Thoracic aorta (tissue), 2 donors: ENCODE measurements at places on chromosomes 5 and 9. TPM values are rescaled to one million over a fixed set of nuclear protein-coding genes. Genes with fewer than 3 reads are reported as not detected.

- DNase-seq: no peak
These were observed 25.2 kb downstream of the SLC25A48 start for GRCh38 chr5:135859641-135860040.

GRCh38 chr9:116992865-116993264 is 305.8 kb downstream of the TRIM32 start:
- no peak for DNase-seq

DNA sequence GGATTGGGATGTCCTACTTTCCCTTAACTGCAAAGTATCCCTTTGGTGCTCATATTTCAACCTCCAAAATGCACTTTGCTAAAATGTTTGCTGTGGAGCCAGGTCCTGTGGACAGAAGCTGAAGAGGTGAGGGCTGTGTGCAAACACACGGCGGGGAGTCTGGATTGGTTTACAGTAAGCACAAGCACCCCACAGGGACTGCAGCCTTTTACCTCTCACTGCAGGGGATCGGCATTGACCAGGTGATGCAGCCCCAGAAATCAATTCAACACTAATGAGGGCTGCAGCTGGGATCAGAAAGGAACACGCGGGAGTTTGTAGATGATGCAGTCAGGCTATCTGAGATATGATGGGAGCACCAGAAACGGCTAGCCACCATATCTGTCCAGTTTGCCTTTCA is 450.9 kb downstream of the CCDC171 start:
- no peak for DNase-seq

DNA sequence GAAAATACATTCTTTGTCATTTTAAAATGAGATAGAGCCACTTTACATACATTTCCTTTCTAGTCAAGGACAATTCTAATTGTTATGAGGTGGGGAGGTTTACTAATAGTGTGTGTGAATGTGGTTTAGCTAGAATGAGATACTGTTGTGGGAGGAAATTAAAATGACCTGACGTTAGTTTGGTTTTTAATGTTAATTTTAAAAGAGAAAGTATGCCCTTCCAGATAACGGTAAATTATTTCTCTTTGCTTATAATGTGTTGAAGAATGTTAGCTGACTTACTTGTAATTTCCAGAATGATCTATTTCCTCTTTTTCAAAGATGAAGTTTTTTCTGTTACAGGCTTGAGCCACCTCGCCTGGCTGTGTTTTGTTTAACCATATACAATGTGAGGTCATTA is 1.7 kb upstream of the TAF7 start:
- DNase-seq: no peak

- no peak for DNase-seq
These were observed 7.0 kb upstream of the CDC20B start for GRCh38 chr5:55180016-55180415.

Gene PTGES
- 2.2 TPM for total RNA-seq

Gene CCL21
- total RNA-seq: 9.3 TPM

Gene FAM78A
- 5.0 TPM for total RNA-seq

Gene IFNA13
- total RNA-seq: not detected

Gene CCDC69
- total RNA-seq: 39.1 TPM

Gene BARX1
- total RNA-seq: not detected

Gene OR2S2
- total RNA-seq: not detected
